ENCODE measurements at places on chromosomes 6 and 20.

DNA sequence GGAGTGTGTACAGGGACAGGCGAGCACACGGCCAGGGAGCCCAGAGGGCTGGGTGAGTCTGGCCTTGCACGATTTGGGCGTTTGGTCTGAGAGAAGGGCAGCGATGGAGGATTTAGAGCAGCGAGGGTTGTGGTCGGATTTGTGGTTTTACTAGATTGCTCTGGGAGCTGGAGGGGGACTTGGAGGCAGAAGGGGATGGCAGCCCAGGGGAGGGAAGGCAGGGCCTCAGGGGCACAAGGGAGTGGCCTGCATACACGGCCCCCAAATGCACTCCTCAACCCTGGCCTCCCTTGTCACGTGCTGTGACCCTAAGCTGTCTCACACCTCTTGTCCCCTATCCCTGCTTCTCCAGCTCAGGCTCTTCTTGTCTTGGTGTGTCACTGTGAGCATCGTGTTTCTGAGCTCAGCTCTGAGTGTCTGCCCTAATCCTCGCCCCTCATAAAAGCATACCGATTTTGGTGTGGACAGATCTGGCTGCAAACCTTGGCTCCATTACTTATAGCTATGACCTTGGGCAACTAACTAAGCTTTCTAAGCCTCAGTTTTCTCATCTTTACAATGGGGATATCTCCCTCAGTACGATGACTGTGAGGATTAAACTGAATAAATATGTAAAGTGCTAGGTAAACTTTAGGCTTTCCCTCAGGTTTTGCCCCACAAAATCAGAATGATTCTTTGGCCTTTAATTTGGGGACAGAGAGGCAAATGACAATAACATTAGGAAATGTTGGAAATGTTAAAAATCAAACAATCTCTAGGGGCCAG is 120.1 kb upstream of the ARMC2 start:
- H3K4me1 ChIP-seq: no peaks in the 10 kb centered on the region
- no peak overlapping the region for H3K27ac ChIP-seq
- H3K27me3 ChIP-seq: peaks cover 32% of the 10 kb centered on the region
- H3K4me3 ChIP-seq: no peak overlapping the region
- DNase-seq: no peak
- no peaks in the 10 kb centered on the region for H3K36me3 ChIP-seq

GRCh38 chr20:63745961-63746731 is 6.6 kb downstream of the SLC2A4RG start:
- peaks cover 8% of the 10 kb centered on the region for H3K36me3 ChIP-seq
- no peak for DNase-seq
- H3K27ac ChIP-seq: no peak overlapping the region
- no peaks in the 10 kb centered on the region for H3K27me3 ChIP-seq

GRCh38 chr6:35725721-35726438 is 11.0 kb upstream of the ARMC12 start:
- no peaks in the 10 kb centered on the region for H3K36me3 ChIP-seq
- DNase-seq: peak; percentile 12
- H3K4me3 ChIP-seq: peak overlapping the region; percentile 68
- peaks cover 57% of the 10 kb centered on the region for H3K4me1 ChIP-seq

GRCh38 chr20:17710379-17711266 is 10.9 kb downstream of the BANF2 start:
- H3K27ac ChIP-seq: no peak overlapping the region
- DNase-seq: no peak
- H3K4me3 ChIP-seq: no peak overlapping the region
- H3K27me3 ChIP-seq: no peaks in the 10 kb centered on the region
- no peaks in the 10 kb centered on the region for H3K36me3 ChIP-seq
- H3K4me1 ChIP-seq: no peaks in the 10 kb centered on the region

DNA sequence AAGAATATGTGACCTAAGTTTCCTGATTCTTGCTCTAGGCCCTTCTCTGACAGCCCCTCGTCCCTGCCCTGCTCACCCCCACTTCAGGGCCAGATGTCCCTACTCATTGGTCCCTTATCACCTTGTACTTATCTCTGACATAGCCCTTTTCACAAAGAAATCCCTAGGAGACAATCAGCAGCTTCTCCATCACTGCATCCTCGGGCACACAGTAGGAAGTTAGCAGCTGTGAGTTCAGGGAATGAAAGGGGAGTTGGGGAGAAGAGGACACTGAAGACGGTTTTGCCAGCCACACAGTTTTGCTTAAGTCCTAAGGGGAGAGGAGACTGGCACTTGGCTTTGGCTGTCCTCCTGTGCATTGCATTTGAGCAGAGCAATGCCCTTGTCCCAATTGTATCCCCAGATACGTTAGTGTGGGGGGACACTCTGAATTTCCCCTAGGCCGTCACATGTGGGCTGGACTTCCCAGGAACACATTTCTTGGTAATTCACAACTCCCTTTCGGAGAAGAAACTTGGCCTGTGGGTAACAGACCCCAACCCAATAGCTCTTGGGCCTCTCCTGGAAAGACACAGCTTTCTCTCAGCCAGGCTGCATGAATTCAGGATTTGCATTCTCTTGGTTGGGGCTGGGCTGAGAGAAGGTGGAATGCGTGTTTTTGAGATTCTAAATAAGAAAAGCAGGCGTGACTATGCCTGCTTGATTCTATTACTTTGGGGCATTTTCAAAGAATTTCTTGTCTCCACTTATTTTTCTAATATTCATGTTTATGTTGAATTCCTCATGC is 177.6 kb downstream of the UST start:
- H3K4me3 ChIP-seq: no peak overlapping the region
- H3K27me3 ChIP-seq: peaks cover 22% of the 10 kb centered on the region
- no peak overlapping the region for H3K27ac ChIP-seq
- DNase-seq: no peak
- no peaks in the 10 kb centered on the region for H3K36me3 ChIP-seq
- no peaks in the 10 kb centered on the region for H3K4me1 ChIP-seq

GRCh38 chr20:50191544-50192363 is 1.1 kb downstream of the CEBPB start:
- peaks cover 23% of the 10 kb centered on the region for H3K36me3 ChIP-seq
- H3K27ac ChIP-seq: peak overlapping the region; percentile 98
- H3K4me1 ChIP-seq: peaks cover 28% of the 10 kb centered on the region
- no peaks in the 10 kb centered on the region for H3K27me3 ChIP-seq
- peak overlapping the region; percentile 93 for H3K4me3 ChIP-seq

- no peaks in the 10 kb centered on the region for H3K27me3 ChIP-seq
- H3K4me3 ChIP-seq: peak overlapping the region; percentile 64
- peaks cover 24% of the 10 kb centered on the region for H3K4me1 ChIP-seq
These were observed 18.1 kb downstream of the SLX4IP start for GRCh38 chr20:10453241-10453640.

DNA sequence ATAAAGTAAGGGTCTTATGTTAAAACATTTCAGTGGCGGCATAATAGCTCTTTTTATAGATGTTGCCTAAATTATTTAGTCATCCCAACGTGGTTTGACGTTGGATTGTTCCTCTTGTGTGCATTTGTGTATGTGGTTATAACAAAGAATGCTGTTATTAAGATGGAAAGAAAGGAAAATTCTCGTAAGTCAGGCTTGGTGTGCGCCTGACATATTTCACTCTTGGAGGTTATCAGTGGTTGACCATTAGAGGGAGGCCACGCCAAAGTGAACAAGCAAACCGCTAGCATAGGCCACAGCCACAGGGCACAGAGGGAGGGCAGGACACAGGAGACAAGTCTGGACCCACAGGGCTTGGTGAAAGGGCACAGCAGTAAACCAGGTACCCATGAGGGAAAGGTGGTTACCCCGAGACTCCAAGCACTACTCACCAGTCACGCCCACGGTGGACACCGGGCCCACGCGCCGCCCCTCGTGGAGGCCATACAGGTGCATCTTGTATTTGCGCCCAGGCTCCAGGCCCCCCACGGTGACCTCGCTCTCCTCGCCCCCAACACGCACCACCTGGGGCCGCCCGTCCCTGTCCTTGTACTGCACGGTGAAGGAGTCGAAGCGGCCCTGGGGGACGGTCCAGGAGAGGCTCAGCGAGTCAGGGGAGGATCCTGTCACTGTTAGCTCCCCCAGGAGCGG is 22.9 kb downstream of the CYP21A2 start:
- peaks cover 4% of the 10 kb centered on the region for H3K4me1 ChIP-seq
- H3K27ac ChIP-seq: no peak overlapping the region
- no peak overlapping the region for H3K4me3 ChIP-seq
- no peaks in the 10 kb centered on the region for H3K36me3 ChIP-seq

DNA sequence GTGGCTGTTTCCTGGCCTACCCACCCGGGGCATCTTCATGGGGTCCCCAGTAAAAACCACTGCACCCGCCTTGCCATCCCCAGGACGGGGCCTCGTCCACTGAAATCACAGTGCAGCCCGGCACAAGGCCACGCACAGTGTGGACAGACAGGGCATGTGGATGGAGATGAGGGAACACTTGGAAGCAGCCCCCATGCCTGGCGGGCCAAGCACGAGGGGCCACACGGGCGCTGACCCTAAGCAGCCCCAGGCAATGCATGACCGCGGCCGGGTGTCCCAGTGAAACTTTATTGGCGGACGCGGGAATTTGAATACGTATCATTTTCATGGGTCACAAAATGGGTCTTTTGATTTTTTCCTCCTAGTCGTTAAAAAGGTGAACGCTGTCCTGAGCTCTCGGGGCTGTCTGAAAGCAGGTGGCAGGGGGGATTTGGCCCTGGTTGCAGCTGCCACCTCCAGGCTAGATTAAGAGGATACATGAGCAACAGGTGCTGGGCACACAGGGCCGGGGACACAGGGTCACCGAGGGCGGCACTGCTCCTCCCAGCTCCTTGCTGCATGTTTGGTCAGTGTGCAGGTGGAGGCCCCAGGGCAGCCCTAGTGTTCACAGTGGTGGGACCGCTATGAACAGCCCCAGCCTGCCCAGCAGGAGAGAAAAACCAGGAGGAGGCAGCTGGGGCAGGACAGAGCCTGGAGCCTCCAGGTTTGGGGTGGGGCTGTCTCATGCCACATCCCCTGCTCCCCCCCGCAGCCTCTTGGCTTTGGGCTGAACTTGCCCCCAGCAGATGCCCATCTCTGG is 74.9 kb upstream of the SLCO4A1 start:
- no peak overlapping the region for H3K4me3 ChIP-seq
- no peak for DNase-seq
- peaks cover 2% of the 10 kb centered on the region for H3K27me3 ChIP-seq
- H3K36me3 ChIP-seq: no peaks in the 10 kb centered on the region

DNA sequence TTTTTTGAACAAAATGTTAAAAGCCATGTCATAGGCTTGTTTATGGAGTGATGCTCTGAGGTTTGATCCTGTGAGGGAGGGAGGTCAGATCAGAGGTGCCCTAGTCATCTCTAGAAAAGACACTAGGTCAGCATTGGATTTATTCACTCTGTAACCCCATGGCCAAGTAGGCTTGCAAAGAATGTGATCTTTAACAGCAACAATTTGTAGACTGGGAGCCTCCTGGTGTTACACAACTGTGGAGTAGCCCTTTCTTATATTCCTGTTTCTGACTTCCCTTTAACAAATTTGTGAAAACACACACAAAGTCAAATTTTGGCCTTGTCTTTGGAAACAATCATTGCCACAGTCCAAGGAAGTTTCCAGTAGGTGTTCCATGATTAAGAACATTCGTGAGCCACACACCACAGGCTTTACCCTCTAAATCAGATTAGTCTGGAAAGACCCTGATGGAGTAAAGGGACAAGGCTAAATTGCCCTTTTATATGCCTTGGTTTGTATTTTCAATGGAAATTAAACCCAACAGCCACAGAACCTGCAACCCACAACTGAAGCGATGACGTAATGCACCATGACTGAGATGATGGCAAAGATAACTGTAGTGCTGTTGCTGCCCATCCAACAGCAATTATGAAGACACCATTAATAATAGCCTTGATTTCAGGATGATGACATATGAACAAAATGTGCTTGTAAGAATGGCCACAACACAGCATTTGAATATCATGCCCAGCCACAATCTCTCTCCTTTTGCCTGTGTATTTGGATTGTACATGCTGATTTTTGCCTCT is 22.1 kb downstream of the SCP2D1 start:
- H3K27ac ChIP-seq: no peak overlapping the region
- no peaks in the 10 kb centered on the region for H3K27me3 ChIP-seq
- DNase-seq: no peak
- no peaks in the 10 kb centered on the region for H3K36me3 ChIP-seq
- no peaks in the 10 kb centered on the region for H3K4me1 ChIP-seq
- no peak overlapping the region for H3K4me3 ChIP-seq

DNA sequence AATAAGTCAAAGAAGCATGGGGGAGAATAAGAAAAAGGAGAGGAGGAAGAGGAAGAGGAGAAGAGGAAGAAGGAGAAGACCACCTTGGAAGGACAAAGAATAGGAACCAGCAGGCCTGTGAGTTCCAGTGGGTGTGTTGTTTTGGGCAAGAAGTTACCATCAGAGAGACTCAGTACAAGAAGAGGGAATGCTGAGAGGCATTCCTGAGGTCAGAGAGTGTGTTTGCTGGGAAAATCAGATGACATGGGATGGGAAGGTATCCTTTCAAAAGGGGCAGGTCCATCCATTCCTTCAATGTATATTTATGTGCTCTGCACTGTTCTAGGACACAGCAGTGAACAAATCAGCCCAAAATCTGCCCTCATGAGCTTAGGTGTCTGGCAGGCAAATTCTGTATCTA is 40.5 kb upstream of the PRIM2 start:
- no peaks in the 10 kb centered on the region for H3K4me1 ChIP-seq
- DNase-seq: no peak
- no peaks in the 10 kb centered on the region for H3K36me3 ChIP-seq
- no peak overlapping the region for H3K4me3 ChIP-seq

- H3K4me3 ChIP-seq: no peak overlapping the region
- H3K27ac ChIP-seq: no peak overlapping the region
- no peak for DNase-seq
- H3K4me1 ChIP-seq: peaks cover 4% of the 10 kb centered on the region
- no peaks in the 10 kb centered on the region for H3K27me3 ChIP-seq
- no peaks in the 10 kb centered on the region for H3K36me3 ChIP-seq
These were observed 15.8 kb upstream of the PLCB4 start for GRCh38 chr20:9053108-9053507.

DNA sequence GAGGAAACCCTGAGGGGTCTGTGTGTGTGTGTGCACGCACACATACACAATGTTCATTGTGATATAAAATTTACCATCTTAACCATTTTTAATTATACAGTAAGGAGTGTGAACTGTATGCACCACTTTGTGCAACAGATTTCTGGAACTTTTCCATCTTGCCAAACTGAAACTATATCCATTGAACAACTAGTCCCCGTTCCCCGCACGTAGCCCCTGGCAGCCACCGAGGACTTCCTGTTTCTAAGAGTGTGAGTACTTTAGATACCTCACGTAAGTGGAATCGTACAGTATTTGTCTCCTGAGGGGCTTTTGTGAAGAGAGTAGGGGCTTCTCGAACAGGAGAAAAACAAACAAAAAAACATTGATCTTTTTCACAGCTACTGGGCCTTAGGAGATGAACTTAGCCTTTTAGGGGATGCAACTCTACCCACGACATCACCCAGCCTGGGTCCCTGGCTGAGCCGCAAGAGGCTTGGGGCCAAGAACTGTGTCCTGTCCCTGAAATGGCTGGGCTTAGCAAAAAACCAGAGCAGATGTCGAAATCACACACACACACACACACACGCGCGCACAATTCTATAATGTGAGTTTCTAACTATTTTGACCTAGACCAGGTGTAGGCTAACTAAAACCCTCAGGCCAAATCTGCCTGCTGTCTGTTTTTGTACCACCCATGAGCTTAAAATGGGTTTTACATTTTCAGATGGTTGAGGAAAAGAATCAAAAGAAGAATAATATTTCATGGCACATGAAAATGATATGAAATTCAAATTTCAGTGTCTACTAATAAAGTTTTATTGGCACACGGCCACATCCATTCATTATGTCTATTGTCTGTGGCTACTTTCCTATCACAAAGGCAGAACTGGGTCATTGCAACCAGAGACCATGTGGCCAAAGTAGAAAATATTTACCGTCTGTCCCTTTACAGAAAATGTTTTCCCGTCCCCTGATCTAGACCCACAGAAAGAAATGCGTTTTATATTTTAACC is 144.2 kb downstream of the EYA2 start:
- H3K27ac ChIP-seq: no peak overlapping the region
- H3K4me1 ChIP-seq: peaks cover 2% of the 10 kb centered on the region
- DNase-seq: no peak
- H3K4me3 ChIP-seq: no peak overlapping the region

All from T-helper 2 cell treated with Interferon-gamma antibody and Interleukin-4, amounts not matched to agents 5 μg/mL and 100 μg/mL, for 36 hours (primary cell).